ENCODE measurements at places on chromosomes 5 and 9.

GRCh38 chr9:23577611-23578010 is 248.4 kb downstream of the ELAVL2 start:
- DNase-seq = no peak

DNA sequence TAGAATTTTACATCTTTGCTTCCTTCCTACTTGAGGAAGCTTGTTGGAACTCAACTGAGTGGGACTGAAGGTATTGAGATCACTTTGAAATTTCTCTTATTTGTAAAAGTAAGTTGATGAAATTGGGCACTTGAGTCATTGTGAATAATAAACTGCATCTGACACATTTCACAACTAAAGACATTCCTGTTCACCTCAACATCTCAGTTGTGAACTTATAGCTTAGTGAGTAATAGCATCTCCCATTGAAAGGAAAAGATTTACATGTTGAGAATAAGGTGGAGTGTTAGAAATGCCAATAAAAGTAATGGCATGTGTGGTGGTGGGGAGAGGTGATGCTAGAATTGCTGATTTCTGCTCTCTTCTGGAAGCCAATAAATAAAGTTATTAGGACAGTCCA is 145.0 kb downstream of the SLC24A2 start:
- DNase-seq = no peak

- DNase-seq = peak; percentile 33
These were observed 3.2 kb downstream of the RAB24 start for GRCh38 chr5:177300236-177300880.

DNA sequence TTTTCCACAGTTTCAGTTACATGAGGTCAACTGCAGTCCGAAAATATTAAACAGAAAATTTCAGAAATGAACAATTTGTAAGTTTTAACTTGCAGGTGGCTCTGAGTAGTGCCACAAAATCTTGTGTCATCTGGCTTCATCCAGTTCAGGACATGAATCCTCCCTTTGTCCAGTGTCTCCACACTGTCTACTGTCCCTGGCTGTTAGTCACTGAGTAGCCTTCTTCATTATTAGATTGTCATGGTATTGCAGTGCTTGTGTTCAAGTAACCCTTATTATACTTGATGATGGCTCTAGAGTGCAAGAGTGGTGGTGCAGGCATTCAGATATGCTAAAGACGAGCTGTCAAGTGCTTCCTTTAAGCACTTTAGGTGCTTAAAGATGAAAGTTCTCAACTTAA is 65.3 kb downstream of the CFAP95 start:
- DNase-seq = no peak

DNA sequence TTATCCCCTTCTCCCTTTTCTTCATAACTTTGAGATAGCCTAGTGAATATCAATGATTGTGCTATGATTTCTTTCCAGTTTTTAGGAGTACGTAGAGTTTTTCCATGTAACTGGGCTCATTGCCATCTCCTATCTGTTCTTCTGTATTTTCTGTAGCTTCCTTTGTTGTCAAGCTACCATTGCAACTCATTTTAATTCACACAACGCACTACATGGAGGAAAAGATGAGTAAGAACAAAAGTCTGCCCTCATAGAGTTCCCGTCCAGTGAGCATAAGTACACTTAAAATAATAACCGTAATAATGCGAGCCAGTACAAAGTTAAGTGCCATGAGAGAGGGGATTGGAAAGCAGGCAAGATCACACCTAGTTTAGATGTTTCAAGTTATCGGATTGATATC is 177.7 kb downstream of the PAM start:
- DNase-seq = no peak

DNA sequence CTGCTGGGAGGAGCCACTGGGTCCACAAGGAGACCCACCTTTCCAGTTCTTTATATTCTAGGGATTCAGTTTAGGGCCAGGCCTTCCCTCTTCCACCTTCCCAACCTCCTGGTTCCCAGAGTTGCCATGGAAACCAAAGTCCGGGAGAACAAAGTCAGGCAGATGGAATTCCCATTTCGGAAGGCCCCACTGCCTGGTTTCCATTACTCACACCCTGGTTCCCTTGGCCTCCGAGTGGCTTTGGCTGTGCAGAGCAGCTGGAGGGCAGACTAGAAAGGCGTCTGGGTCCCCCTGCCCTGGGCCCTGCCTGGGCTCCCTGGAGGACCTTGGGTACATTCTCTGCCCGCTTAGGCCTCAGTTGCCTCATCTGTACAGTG is 136.1 kb downstream of the RGS3 start:
- no peak for DNase-seq

GRCh38 chr5:4553130-4553529 is 587.0 kb upstream of the ADAMTS16 start:
- DNase-seq = no peak

DNA sequence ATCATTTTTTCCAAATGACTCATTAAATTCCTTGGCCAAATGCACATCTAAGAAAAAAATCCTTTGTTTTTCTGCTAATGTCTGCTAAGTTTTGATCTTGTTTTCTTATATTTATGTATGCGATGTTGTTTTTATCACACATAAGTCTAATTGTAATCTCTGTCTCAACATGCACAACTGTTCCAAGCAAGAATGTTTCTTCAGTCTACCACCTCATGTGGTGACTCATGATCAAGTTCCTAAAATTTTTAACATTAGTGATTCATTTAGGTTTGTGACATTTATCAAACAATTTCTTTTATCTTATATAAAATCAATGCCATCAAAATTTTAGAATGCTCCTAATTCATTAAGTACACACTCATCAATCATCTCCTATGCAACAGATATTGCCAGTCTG is 763.9 kb upstream of the FAM174A start:
- no peak for DNase-seq

DNA sequence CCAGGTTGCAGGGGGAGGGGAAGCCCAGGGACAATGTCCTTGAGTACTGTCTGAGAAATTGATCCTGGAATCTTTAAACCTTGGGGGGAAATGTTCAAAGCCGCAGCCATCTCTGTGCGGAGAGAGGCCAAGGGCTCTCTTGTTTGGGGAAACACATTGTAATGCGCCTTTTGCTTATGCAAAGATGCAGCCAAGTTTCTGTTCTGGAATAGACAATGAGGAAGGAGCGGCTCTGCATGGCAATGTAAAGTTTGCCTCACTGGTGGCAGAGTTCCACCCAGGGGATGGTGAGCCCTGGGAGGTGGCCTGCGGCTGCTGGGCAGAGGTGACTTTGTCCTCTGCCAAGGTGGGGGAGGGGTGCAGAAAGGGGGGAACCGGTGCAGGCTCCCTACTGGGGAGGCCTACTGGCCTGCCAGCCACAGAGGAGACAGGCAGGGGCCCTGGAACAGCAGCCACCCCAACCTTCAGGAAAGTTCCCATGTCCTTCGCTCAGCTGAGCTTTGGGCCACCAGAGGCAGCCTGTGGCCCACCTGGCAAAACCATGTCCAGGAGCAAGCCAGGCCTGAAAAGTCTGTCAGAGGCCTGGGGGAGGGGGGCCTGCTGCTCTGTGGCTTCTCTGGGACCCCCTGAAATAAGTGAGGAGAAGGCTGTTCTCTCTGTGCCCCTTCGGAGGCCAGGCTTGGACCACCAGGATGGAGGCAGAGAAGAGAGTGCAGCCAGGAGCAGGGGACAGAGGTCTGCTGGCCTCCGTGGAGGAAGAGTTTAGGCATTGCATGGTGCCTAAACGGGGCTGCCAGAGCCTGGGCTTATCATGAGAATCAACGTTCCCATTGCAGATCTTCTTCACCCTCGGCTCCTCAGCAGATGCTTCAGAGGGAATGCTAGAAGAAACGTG is 127.8 kb downstream of the ZNF354C start:
- DNase-seq = no peak

DNA sequence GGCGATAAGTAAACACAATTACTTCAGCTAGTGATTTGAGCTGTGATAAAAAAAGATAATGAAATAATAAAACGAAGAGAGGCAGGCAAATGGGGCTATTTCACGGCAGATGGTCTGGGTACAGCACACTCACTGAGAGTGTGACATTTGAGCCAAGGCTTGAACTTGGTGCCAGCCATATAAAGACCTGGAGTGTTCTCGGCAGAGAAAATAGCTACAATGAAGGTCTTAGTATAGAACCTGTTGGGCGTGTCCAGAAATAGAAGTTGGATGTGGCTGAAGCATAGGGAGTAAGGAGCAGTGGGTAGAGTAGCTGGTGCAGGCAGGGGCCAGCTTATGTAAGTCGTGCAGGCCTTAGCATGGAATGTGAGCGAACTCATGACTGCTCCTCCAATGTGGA is 660.3 kb upstream of the WWC1 start:
- no peak for DNase-seq

DNA sequence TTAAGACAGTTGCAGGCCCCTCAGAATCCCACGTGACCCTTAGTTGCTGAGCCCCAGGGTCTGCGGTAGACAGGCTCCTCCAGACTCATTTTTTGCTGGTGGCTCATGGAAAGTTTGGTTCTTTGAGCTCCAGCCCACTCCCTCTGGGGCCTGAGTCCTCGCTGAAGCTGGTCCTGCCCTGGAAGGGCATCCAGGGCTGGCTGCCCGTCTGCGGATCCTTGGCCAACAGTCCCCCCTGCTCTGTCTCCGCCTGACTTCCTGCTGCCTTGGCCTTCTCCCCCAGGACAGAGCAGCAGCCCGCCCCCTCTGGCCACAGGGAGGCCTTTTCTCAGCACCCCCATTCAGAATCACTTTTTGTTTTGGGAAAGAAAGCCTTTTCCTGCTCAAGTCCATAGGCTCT is 24.4 kb downstream of the SLC6A7 start:
- DNase-seq = peak; percentile 50

DNA sequence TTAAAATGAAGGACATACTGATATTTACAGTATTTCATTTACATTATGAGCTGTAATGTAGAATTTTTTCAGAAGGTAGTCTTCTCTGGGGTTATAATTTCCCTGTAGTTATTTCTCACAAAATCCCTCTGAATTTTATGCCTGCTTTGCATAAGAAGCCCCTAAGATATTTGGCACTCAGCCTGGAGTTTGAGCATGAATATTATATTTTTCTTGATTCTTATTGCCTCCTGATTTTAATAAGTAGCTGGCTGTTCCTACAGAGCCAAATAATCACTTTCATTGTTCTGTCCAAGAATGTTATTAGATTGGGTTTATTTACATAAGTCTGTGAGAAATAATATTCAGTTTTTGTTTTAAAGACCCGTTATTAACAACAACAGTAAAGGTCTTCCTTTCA is 195.0 kb downstream of the FER start:
- no peak for DNase-seq

DNA sequence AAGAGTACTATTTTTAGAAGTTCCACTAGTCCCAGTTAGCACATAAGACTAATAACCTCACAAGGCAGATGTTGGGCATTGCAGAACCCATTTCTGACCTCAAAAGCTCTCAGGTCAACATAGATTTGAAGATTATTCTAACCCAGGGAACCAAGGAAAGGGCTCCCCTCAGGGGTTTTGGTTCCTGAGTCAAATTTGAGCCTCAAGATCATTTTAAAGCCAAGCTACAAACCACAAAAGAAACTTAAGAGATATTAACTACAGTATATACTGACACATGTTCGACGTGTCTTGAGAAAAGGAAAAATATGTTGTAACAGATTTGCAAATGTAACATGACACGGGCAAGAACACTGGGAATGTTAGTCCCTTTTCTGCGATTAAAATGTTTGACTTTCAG is 88.6 kb downstream of the GNAQ start:
- no peak for DNase-seq

DNA sequence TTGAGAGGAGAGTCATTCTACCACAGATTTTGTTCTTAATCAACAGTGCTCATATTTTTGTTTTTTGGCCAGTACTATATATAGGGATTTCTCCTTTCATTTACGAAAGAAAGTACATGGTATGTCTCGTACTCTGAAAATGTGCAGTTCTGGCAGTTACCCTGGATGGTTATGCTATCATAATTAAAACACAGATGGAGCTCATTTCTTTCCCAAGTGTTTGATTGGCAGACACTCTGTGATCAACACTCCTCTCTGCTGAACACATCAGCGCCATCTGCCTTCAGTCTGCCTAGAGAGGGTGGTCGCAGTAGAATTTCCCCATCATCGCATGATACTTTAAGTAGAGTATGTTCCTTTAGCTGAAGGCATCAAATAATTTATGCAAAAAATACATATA is 64.5 kb downstream of the PAM start:
- DNase-seq = no peak

DNA sequence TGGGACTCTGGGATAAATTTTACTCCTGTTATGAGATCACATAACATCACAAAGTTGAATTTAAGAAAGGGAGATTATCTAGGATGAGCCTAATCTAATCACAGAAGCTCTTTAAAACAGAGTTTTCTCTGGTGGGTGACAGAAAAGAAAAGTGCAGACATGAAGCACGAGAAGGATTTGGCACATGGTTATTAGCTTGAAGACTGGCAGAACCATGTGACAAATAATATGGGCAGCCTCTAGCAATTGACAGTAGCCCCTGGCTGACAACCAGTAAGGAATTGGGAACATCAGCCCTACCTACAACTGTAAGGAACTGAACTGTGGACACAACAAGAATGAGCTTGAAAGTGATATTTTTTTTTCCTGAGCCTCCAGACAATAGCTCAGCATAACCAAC is 243.1 kb downstream of the HTR1A start:
- no peak for DNase-seq

DNA sequence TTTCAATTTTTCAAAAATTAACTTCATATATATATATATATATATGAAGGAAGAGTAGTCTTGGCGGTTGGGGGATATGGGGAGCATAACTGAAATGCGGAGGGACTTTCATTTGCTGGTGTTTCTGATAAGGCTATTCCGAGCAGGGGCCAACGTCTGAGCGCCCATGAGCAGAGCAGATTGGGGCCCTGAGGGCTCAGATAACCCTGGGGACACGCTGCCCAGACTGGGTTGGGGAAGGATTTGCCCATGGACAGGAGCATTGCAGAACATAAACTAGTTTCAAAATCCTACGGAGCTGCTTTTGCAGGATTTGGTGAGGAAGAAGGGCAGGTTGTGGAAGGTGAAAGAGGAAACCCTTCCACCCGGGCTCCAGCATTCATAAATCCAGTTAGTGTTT is 240.2 kb downstream of the IRX1 start:
- DNase-seq = no peak

DNA sequence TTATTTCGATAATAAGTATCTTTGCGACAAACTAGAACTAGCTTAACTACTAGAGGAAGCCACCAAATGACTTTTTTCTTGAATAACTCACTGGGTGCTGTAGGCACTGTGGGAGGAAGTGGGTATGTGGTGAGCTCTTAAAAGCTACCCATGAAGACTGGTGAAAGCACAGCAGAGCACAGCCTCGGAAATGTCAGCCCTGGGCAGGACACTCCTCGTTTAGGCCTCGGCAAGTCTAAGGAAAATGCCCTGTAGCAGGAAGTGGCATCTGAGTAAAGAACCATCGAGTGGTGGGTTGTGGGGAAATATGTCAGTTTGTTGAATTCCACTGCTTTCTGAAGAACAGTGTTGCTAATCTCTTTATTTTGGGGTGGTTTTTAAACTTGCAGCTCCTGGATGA is 44.0 kb upstream of the NCS1 start:
- DNase-seq = no peak

DNA sequence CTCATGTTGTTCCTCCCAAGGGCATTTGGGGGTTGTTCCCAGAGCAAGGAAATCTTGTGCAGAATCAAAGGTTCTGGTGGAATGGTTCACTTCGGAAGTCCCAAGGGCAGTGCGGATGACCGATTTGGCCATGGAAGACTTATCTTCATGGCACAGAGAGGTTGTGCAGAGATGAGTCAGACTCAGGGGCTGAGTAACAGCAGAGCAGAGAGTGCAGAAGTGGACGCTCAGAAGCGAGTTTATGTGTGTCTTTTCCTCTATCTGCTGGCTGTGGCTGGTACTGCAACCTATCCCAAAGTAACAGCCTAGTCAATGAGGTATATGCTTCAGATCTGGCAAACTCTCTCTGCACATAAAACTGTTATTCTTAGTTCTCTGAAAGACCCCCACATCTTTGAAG is 118.1 kb downstream of the DPYSL3 start:
- peak; percentile 44 for DNase-seq

- no peak for DNase-seq
These were observed 5.1 kb downstream of the CCDC180 start for GRCh38 chr9:97312556-97312955.
